ENCODE measurements at places on chromosomes 2 and 18.

DNA sequence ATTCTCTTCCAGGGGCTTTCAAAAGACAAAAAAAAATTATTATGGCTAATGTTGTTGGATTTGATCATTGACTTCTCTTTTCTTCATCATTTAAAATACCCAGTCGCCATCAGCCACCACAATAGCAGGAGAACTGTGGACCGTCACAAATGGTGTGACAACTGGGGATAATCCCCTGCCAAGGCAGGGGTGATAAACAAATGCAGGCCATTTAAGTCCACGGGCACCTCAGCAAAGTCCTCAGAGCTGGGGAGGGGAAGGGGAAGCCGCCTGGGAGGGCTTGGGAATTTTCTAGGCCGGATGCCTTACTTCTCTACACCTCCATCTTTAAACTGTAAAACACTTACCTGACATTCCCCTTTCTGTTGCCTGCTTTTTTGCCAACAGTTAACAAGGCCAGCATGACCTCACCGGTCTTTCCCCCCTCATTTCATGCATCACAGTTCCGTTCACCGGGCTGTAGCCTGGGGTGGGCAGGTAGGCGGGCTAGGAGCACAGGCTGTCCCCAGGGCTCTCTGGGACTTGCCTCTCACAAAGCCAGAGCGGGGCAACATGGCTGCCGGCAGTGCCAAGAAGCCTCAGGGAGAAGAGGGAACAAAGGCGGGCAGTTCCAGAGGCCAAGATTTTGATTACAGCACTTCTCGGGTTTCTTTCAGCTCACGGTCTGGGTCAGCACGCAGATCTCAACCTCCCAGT, 820.4 kb downstream of the BCL11A start:
- DNase-seq: no peak

DNA sequence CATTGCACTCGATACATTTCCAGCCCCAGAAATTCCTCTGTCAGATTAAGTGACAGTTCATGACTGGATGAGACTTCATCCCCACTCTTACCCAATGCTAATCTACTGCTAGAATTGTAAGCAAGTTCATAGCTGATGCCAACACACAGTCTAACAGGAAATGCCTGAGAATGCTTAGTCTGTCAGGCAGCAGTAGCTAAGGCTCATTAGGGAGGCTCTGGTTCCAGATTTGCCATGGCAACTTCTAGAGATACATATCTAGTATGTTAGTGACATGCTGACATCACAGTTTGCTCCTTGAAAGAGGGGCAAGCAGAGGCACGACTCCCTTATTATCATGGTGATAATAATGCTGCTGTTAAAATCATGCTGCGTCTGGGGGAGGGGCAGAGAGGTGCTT, 198.4 kb downstream of the RBM43 start:
- DNase-seq: no peak

DNA sequence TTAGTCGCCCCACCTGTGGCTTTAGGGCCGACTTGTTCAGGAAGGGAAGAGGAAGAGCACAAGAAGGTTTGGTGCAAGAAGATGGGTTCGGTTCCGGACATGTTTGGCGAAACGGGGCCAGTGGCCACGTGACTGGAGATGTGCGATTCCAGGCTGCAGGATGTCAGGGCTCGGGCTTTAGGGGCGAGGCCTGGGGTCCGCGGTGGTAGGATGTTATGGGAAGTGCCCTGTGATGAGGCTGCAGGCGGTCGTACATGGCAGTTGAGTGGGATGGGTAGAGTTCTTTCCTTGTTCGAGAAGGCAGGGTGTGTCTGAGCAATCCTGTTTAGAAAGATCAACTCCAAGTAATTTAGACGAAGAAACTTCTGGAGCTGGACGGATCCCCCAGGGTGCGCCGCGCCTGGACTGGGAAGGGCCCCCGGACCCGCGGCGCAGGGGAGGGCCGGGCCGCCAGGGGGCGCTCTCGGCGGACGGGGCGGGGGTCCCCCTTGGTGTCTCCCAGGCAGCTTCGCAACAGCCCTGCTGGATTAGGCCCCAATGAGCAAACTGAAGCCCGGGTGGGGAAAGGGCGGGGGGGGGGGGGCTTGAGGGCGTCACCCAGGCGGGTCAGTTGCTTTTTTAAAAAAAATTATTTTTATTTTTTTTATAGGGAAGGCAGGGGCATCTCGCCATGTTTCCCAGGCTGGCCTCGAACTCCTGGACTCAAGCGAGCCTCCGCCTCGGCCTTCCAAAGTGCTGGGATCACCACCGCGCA, 17.2 kb upstream of the SDC1 start:
- peak; percentile 35 for DNase-seq

GRCh38 chr2:232296776-232297525, 81.6 kb upstream of the ALPP start:
- no peak for DNase-seq

- DNase-seq: peak; percentile 14
Observed at GRCh38 chr18:58762781-58763171, 91.5 kb downstream of the MALT1 start.

GRCh38 chr2:160264308-160264707, 64.2 kb upstream of the ITGB6 start:
- no peak for DNase-seq

DNA sequence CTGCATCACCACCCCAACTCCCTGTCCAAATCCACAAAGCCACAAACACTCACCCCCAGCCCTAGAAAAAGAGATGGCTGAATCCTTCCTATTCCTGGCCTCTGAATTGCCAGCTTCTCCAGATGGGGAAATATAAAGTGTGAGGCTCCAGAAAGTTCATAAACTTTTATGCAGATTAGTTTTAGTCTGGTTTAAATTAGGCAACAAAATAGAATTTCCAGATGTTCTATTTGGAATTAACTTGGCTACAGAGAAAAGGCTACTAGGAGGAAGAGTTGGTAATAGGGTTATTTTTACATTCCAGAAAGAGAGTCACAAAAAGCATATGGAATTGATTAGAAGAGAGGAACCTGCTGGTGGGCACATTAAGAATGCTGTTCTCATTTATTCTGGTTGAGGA, 56.0 kb downstream of the EN1 start:
- DNase-seq: no peak

DNA sequence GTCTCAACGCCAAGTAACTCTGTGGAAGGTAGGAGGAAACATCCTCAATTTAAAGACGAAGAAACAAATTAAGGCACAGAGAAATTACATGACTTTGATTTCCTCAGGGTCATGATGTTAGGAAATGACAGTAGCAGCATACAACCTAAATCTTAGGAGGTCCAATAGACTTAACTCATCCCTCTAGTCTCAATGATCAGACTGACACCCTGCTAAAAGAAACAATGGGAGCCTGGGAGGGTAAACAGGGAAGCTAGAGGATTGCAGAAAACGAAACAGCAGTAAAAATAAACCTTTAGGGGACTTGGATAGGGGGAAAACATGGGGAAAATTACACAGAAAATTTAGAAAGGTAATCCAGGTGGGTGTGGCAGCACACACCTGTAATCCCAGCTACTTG, 56.0 kb downstream of the ROCK2 start:
- no peak for DNase-seq

DNA sequence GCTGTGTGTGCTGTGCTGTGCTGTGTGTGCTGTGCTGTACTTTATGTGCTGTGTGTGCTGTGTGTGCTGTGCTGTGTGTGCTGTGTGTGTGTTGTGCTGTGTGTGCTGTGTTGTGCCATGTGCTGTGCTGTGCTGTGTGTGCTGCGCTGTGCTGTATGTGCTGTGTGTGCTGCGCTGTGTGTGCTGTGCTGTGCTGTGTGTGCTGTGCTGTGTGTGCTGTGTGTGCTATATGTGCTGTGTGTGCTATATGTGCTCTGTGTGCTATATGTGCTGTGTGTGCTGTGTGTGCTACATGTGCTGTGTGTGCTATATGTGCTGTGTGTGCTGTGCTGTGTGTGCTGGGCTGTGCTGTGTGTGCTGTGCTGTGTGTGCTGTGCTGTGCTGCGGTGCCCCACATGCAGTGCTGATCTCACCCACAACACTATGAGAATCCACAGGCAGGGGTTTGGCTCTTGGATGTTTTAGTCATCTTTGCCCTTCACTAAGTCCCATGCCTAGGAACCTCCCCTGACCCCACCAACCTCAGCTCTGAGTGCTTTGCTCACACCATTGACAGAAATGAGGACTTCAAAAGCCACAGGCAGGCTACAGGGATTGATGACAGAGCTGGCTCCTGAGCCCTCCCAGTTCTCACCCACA, 30.5 kb upstream of the MAL start:
- no peak for DNase-seq

- DNase-seq: no peak
Observed at GRCh38 chr2:11416186-11416585, 49.8 kb downstream of the E2F6 start.

- DNase-seq: peak; percentile 29
Observed at GRCh38 chr18:31101183-31102024, 817 bp downstream of the DSC2 start.

DNA sequence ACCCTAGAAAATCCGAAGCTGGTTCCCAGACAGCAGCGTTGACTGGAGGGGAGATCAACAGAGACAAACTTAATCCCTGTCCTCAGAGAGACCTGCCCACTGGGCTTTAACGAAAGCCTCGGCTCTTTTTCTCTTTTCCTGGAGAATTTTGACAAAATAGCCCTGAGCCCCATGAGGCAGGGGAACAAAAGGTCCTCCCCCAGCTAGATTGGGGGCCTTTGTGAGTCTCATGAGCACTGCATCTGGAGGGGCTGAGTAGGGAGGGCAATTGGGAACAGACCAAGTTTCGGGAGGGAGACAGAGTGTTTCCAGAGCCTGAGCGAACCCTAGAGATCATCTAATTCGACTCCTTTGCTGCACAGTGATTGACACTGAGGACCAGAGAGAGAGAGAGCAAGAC, 123.9 kb upstream of the HAAO start:
- no peak for DNase-seq

- DNase-seq: no peak
Observed at GRCh38 chr2:109343460-109343859, 214.5 kb downstream of the SH3RF3 start.

DNA sequence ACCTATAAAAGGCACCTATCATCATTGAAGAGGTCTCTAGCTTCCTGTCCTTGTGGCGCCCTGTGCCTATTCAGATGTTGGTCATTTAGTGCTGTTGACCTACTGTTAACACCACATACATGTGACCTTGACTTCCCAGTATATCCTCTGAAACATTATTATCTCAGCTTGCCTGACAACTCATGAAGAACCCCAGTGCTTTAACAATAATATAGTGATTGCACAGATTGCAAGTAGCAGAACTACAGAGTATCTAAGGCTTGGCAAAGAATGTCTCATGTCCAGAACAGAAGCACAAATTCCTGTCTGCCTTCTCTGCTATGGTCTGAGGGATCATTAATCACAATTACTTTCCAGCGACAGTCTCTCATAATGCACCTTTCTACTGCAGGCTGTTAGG, 165.3 kb downstream of the LCLAT1 start:
- DNase-seq: no peak

- DNase-seq: no peak
Observed at GRCh38 chr2:11589316-11589940, 55.6 kb downstream of the GREB1 start.

GRCh38 chr18:55479656-55480420, 108.2 kb downstream of the TCF4 start:
- no peak for DNase-seq

DNA sequence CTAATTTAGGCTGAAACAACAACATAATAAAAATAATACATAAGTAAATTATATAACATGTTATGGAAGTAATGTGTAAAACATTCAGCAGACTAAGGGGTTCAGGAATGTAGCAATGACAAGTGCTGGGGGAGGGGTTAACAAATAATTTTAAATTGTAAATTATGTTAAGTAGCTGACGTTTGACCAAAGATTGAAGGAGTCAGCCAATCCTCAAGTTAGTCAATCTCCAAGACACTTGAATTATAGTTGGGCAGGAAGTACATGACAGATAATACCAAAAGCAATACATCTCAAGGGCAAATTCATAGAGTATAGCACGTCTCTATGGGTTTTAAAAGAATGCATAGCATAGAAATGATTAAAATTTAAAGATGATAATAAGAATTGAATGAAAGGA, 89.1 kb downstream of the KCNH7 start:
- no peak for DNase-seq

DNA sequence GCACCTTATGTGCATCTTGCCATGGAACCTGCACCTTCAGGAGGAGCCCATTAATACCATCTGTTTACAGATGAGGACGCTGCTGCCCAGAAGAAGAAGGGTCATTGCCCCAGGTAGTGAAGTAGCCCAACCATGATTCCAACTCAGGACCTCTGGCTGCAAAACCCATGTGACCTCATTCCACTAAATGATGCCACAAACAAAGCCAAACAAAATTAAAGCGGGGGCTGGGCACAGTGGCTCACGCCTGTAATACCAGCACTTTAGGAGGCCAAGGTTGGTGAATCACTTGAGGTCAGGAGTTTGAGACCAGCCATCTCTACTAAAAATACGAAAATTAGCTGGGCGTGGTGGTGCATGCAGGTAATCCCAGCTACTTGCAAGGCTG, 202.1 kb downstream of the EIPR1 start:
- DNase-seq: no peak

DNA sequence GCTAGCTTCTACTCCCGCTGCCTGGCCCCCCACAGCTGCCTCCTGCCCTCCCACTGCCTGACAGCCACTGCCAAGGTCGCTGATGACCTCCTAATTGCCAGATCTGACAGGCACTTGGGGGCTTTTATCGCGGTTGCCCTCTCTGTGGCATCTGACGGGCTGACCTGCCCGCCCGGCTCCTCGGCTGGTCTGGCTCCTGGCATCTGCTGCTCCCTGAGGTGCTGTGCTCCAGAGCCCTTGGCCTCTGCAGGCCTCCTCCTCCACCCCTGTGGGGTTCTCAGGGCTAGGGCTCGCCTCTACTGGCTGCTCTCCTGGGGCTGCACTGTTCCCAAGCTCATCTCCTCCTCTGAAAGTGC, 43.1 kb downstream of the INHBB start:
- DNase-seq: no peak

GRCh38 chr2:174951745-174952144, 53.4 kb downstream of the CHN1 start:
- DNase-seq: no peak

- DNase-seq: no peak
Observed at GRCh38 chr18:49016648-49017539, 66.1 kb upstream of the SMAD7 start.

GRCh38 chr2:9473308-9473984, 905 bp upstream of the IAH1 start:
- DNase-seq: no peak

- no peak for DNase-seq
Observed at GRCh38 chr2:108959401-108959800, 29.6 kb downstream of the EDAR start.

DNA sequence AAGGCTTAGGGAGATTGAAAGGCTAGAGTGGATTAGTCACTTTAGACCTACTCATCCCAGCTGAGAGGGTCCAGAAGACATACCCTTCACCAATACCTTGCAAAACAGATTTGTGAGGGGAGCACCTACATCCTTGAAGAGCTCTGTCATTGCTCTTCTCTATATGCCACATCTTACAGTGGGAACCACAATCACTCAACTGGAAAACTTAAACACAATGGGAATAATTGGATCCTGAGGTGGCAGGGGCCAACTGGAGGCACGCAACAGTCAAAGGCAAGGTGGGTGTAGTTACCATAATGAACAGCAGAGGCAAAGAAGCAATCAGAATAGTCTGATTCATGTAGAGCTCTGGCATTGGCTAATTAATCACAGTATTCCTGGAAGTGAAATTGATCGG, 35.4 kb downstream of the PDE1A start:
- no peak for DNase-seq

Data from common myeloid progenitor, CD34-positive (primary cell).